ENCODE measurements at places on chromosomes 3 and 15.

DNA sequence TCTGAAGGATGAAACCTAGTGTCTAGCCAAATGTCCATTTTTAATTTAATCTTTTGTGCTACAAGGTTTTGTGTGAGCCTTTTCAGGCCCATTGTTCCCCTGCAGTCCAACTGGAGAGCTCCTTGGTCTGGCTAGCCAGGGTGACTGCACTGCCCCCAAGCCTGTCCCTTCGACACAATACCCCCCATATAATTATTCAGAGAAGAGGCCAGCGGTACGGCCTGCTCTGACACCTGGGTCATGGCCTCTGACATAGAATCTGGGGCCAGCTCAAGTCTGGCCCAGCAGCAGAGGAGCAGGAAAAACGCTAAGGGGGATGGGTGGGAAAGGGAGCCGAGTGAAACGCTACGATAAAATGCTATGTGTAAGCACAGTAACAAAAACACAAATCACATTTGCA, 64.2 kb upstream of the PYGO1 start:
- no peak for DNase-seq

- DNase-seq = no peak
Measured at GRCh38 chr3:67688231-67688630, 33.8 kb upstream of the SUCLG2 start.

- DNase-seq = no peak
Measured at GRCh38 chr15:41285285-41285684, 47.1 kb downstream of the OIP5 start.

DNA sequence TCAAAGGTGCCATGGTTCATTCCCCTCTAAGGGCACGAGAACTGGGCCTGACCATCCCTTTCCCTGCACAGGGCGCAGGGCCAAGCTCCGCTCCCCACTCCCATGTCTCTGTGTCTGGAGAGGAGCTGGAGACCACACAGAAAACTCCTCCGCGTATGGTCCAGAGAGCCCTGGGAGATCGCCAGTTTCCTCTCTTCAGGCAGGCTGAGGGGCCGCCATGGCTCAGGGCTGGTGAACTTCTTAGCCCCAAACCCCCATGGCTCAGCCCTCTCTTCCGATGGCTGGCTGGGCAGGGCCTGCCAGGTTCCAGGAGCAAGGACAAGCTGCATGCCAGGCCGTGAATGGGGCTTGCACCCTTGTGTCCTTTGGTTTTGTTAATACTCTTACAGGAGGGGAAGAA, 52.9 kb downstream of the EXOG start:
- DNase-seq = no peak

GRCh38 chr15:55853134-55853533, 110.2 kb upstream of the PRTG start:
- DNase-seq = no peak

- no peak for DNase-seq
Measured at GRCh38 chr3:146712806-146713205, 107.7 kb upstream of the PLSCR5 start.

DNA sequence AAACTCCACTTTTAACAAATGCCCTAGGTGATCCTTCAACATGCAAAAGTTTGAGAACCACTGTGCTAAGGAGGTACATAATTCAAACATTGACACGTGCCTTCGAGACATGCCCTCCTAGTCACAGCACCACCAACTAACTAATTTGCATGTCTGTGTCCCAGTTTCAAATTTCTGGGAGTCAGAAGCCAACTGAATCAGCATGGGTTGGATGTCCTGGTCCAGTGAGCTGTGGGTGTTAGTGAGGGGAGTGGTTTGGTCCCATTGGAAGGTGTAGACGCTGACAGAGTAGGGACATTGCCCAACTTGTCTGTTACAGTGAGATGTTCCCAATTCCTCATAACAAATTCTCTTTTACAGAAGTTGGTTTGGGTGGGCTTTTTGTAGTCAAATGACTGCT, 67.3 kb upstream of the ADPGK start:
- DNase-seq = no peak

DNA sequence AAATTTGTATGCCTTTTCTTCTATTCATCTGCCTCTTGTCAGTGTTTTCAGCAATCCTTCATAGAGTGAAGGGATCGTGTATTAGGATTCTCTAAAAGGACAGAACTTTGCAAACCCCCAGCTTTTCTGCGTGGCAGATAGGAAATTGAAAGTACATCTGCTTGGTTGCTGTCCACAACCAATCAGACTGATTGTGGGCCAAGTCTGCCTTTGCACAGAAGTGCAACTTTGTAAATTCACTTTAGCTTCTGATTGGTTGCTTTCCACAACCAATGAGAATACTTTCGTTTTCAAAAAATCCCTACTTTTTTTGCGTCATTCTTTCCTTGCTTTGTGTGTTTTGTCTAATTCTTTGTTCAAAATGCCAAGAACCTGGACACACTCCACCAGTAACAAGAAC, 847.4 kb downstream of the FHIT start:
- no peak for DNase-seq

DNA sequence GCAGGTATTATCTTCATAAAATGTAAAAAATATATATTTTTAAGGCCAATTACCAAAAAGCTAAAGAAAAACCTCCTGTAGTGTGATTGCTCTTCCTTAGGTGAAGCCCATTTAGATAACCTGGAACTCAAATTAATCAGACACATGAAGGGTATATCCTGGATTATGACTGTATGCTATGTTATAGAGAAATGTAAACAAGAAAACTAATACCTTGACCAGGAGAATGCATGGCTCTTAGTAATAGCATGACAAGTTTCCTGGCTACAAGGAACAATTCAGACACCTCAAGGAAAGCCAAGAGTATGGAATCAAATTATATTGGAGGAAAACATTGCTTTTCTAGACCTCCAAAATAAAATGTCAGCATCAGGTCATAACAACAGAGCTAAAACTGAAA, 14.0 kb upstream of the CFAP161 start:
- DNase-seq = no peak

GRCh38 chr3:108131475-108132134, 40.8 kb upstream of the CD47 start:
- DNase-seq = no peak

DNA sequence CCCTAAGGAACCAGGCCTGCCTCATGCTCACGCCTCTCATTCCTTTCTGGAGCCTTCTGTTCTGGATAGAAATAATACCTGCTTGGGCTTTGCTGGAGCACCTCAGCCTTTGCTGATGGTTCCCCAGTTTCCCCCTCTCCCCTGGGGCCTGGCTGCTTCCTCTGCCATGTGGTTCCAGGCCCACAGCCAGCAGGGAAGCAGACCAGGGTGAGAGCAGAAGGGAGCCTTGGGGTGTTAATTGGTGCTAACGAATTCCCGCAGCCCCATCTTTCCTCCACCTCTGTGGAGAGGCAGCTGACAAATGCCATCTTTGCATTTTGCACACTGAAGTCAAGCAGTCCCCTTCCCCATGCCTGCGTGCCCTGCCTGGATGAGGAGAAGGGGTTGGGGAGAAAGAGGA, 13.1 kb upstream of the CORO2B start:
- DNase-seq = no peak

DNA sequence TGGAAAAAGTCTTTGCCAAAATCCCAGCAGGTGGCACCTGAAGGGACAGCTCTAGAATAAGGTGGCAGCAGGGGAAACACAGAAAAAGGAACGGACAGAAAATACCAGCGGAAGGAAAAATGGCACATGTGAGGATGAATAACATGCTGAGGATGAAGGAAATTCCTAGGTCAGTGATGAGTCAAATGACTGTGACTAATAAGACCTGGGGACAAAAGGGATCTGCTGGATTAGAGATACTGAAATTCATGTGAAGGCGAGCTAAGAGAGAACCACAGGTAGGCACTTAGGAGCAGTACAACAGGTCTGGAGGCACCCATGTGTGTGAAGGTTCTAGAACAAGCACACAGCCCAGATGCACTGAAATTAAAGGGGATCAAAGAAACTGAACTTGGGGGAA, 482.5 kb downstream of the FOXP1 start:
- DNase-seq = no peak

- DNase-seq = no peak
Measured at GRCh38 chr15:66400351-66400774, 13.7 kb downstream of the MAP2K1 start.

DNA sequence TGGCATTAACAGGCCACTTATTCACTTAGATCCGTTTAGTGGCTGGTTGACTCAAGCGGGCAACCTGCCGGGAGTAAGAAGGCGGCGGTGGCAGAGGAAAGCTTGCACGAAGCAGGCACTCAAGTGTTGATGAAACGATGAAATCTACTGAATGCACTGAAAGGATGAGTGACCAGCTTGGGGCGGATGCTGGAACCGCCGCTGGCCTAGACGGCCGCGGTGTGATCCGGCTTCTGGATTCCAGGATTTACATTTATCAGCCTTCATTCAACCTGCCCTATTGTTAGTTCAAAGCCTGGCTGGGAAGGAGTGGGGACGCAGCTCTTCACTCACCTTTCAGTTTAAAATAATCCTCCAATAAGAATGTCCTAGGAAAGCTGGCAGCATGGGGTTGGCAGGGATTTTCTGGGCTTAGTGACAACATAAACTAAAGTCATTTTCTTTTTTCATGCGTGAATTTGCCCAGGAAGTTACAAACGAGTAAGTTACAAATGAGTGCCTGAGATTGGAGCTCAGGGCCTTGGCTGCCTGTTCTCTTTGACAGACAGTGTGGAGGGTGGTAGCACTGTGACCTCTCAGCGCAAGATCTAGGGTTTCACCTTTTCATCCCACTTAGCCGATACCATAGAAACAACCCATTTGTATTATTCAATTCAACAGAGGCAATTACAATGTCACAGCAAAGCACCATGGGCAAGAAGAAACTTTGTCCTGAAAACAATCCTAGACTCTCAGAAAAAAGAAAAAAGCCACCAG, 1.1 kb upstream of the PLCH1 start:
- peak; percentile 3 for DNase-seq

GRCh38 chr3:133459400-133459799, 59.5 kb downstream of the BFSP2 start:
- DNase-seq = no peak

GRCh38 chr15:79598639-79599038, 166.5 kb downstream of the MINAR1 start:
- no peak for DNase-seq

DNA sequence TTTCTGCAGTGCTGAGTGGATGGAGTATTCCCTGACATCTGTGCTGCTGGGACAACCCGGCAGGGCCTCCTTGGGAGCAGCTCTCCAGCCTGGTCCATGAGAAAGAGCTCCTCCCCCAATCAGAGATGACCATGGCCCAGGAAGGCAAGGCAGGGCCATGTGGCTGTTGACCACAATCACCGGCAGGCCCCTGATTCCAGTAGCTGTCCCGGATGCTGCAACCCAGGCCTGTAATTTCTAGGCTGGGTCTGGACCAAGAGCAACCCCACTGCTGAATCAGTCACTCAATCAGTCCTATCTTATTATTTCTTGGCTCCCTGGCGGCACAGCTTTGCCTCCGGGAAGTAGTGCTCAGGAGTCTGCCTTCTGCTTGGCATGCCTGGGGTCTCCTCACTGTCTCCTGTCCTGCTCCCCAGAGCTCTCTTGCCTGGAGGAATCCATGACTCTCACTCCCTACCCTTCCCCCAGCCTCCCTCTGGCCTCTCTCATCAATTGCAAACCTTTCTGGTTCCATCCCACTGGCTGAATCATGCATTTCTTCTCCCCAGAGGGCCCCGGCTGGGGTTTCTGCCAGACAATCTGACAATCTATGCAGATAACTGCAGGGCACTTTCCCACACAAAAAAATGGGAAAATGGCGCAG, 32.6 kb upstream of the ITGA11 start:
- DNase-seq = no peak

DNA sequence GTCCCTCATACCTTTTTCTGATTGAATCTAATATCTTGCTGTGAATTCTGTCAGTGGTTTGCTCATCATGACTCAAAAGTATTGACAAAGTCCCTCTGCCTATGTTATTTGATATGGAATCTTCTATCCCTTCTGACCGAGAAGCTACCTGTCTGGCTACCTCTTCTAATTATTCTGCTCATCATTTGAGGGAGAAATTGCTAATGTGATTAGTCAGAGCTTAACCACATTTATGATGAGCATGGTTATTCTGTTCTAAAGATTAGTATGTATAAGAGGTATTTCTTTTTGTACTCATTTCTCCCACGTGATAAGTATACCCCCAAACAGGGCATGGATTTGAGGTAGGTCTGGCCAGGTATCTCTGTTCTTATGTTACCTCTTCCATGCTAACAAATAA, 428.4 kb upstream of the KCNMB2 start:
- DNase-seq = no peak

DNA sequence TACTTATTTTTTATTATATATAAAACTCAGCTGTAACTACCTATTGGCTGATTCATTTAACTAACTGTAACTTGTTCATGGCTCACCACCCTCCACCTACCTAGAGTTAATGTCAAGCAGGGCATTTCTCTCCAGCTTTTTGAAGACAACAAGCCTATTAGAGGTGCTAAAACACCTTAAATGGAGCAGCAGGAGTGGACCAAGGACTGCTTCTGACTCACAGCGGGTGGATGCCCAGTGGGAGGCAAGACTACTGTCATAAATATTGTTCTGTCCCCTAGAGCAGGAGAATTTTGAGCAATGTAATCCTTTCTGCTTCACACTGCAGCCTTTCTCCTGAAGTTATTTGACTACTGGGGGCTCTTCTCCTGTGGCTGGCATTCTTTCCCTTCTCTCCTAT, 146.9 kb downstream of the CLSTN2 start:
- DNase-seq = no peak

DNA sequence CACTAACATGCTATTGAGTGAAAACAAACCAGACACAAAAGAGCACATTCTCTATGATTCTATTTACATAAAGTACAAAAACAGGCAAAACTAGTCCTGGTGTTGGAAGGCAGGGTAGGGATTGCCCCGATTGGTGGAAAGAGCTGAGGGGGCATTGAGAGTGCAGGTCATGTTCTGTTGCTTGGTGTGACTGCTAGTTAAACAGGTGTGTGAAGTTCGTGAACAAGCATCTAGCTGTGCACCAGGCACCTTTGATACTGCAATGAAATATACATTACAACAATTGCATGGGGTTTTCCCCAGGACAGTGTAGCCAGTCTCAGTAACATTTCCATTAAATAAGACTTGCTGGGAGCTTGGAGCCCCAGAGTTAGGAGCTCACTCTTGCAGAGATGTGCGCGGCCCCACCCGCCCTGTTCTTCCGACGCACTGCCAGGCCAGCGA, 26.3 kb upstream of the THRB start:
- no peak for DNase-seq

DNA sequence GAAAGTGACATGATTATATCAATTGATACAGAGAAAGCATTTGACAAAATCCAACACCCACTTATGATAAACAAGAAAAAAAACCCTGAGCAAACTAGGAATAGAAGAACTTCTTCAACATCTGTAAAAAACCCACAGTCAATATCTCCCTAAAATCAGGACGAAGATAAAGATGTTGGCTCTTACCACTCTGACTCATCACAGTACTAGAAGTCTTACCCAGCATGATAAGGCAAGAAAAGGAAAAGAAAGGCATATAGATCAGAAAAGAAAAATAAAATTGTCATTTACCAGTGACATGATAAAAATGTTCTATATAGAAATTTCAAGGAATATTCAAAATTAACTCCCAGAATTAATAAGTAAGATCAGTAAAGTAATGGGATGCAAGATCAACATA, 7.2 kb upstream of the FBXW12 start:
- DNase-seq = no peak

GRCh38 chr3:14411166-14411526, 8.7 kb downstream of the SLC6A6 start:
- no peak for DNase-seq
